ENCODE measurements at places on chromosomes 6 and 20. TPM values are rescaled to one million over a fixed set of nuclear protein-coding genes. Genes with fewer than 3 reads are reported as not detected.

CD24 gene
- total RNA-seq, result 10.4 TPM

BEND3 gene
- total RNA-seq, result 2.8 TPM

GRM1 gene
- not detected for total RNA-seq

DDX27 gene
- total RNA-seq, result 45.7 TPM

DACT2 gene
- not detected for total RNA-seq

LTA gene
- not detected for total RNA-seq

PRDM13 gene
- not detected for total RNA-seq

KHDC1 gene
- total RNA-seq, result 1.3 TPM

PREX1 gene
- total RNA-seq, result 0.05 TPM

MUCL3 gene
- not detected for total RNA-seq

GPR63 gene
- total RNA-seq, result 0.42 TPM

TSBP1 gene
- not detected for total RNA-seq

MYLK4 gene
- total RNA-seq, result 0.93 TPM

SLC22A1 gene
- total RNA-seq, result 1.4 TPM

RHAG gene
- total RNA-seq, result not detected
